ENCODE measurements at places on chromosomes 13 and 19. TPM values are rescaled to one million over a fixed set of nuclear protein-coding genes. Genes with fewer than 3 reads are reported as not detected.

Gene KCTD12
- total RNA-seq = 4.2 TPM

Gene ZSCAN4
- not detected for total RNA-seq

Gene SELENOV
- total RNA-seq = 6.3 TPM

Gene MYH14
- 7.2 TPM for total RNA-seq

Gene CCDC70
- total RNA-seq = not detected

Gene IRS2
- 0.40 TPM for total RNA-seq

Gene LRP3
- total RNA-seq = 8.4 TPM

Gene CGB7
- total RNA-seq = 6.8 TPM

Gene WASF3
- 5.6 TPM for total RNA-seq

Gene PNMA8A
- total RNA-seq = 4.6 TPM

Gene KCNN4
- 6.0 TPM for total RNA-seq

Gene MED26
- 5.1 TPM for total RNA-seq

Gene CYSLTR2
- total RNA-seq = not detected

Gene KLK12
- total RNA-seq = not detected

Gene ARGLU1
- 24.8 TPM for total RNA-seq

Gene TSPAN16
- not detected for total RNA-seq

Gene USHBP1
- total RNA-seq = not detected

Gene DNMT1
- total RNA-seq = 126 TPM

DNA sequence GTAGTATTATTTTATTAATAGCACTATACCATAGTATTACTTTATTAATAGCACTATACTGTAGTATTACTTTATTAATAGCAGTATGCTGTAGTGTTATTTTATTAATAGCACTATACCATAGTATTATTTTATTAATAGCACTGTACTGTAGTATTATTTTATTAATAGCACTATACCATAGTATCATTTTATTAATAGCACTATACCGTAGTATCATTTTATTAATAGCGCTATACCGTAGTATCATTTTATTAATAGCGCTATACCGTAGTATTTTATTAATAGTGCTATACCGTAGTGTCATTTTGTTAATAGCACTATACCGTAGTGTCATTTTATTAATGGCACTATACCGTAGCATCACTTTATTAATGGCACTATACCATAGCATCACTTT, 191.8 kb downstream of the GPC6 start:
- no peak for DNase-seq

- no peak for DNase-seq
Observed at GRCh38 chr19:10736916-10737551, 19.2 kb downstream of the DNM2 start.

GRCh38 chr13:85586422-85586831, 212.8 kb downstream of the SLITRK6 start:
- DNase-seq = peak; percentile 63

DNA sequence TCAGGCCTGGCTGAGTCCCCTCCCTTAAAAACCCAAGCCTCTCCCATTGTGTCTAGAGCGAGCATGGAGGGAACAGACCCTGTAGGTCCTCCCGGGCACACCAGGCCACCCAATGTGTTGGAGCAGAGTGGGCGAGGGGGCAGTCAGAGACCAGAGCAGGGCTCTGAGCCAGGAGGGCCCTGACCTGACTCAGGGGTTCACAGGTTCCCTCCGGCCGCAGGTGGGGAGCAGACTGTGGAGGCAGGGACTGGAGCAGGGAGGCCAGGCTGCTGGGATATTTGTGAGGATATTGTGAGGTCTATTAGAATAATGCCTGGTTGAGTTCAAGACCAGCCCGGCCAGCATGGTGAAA, 1.6 kb upstream of the TYROBP start:
- no peak for DNase-seq

GRCh38 chr19:54517483-54517882, 14.9 kb downstream of the LAIR2 start:
- peak; percentile 90 for DNase-seq

DNA sequence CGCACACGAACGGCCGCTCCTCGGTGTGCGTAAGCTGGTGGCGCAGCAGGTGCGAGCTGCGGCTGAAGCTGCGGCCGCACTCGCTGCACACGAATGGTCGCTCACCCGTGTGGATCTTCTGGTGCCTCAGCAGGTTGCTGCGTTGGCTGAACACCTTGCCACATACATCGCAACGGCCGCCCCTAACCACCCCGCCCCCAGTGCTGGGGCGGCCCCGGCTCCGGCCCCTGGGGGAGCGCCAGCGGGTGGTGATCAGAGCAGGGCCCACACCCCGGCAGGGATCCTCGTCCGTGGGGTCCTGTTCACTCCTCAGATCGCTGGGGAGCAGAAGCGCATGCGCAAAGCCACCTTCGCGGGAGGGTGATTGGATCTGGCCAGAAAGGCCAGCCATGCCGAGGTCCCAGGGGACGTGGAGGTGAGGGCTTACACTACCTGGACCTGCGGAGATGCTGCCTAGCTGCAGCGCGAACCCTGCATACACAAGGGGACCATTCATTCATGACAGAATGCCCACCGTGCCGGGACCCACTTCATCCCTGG, 4.7 kb upstream of the UBE2M start:
- DNase-seq = no peak

DNA sequence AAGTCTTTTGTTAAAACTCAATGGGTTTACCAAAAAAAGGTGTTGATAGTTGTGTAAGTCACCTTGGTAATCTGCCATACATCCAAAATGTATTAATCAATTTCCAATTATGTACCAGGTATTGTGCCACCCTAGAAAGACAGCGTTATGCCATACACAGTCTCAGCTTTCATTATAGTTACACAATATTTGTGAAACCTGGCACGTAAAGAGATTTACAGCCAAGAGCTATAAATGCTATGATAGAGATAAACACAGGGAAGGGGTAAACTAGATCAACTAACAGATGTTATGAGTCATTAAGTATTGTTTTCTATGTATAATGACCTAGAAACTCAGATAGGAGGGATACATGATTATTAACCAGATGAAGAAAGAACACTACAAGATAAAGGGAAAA, 725.6 kb upstream of the SLITRK5 start:
- DNase-seq = no peak

DNA sequence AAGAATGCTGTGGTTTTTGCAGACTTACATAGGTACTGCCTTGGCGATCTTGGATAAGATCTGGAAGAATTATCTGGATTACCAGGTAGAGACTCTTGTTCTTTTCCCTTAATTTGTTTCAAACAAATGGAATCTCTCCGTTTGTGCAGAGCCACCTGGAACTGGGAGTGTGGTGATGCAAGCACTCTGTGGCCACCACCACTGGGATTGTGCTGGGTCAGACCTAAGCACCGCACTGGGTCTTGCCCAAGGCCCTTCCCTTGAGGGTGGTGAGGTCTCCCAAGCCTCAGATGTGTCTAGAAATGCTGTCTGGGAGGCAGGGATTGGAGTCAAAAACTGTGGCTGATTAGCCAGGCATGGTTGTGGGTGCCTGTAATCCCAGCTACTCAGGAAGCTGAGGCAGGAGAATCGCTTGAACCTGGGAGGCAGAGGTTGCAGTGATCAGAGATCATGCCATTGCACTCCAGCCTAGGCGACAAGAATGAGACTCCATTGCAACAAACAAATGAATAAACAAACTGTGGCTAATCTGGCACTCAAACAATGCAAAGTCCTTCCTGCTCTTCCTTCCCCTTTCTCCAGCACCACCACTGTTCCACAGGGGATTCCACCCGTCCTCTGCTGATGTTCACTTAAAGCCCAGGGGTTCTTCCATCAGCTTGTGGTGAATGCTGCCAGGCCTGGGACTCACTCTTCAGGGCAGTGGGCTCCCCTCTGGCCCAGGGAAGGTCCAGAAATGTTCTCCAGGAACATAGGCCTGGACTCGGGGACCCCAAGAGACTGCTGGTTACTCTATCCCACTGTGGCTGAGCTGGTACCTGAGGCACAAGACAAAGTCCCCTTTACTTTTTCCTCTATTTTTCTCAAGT, 10.8 kb upstream of the CEACAM1 start:
- no peak for DNase-seq

DNA sequence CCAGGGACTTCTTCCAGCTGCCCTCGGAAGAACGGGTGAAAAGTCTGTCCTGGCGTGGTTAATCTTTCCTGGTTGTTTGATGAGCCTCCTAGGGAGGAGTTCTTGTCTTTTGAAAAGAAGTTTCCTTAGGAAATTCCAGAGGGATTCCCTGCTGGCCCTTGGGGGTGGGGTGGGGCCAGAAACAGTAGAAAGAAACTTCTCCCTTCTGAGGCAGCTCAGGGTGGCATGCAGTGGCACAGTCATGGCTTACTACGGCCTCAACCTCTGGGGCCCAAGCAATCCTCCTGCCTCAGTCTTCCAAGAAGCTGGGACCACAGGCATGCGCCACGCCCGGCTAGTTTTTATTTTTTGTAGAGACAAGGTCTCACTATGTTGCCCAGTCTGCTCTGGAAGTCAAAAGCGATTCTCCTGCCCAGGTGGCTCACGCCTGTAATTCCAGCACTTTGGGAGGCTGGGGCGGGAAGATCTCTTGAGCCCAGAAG, 1.5 kb downstream of the ZNF101 start:
- no peak for DNase-seq

DNA sequence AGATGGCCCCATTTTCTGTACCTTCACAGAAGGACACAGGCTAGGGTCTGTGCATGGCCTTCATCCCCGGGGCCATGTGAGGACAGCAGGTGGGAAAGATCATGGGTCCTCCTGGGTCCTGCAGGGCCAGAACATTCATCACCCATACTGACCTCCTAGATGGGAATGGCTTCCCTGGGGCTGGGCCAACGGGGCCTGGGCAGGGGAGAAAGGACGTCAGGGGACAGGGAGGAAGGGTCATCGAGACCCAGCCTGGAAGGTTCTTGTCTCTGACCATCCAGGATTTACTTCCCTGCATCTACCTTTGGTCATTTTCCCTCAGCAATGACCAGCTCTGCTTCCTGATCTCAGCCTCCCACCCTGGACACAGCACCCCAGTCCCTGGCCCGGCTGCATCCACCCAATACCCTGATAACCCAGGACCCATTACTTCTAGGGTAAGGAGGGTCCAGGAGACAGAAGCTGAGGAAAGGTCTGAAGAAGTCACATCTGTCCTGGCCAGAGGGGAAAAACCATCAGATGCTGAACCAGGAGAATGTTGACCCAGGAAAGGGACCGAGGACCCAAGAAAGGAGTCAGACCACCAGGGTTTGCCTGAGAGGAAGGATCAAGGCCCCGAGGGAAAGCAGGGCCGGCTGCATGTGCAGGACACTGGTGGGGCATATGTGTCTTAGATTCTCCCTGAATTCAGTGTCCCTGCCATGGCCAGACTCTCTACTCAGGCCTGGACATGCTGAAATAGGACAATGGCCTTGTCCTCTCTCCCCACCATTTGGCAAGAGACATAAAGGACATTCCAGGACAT, 7.0 kb upstream of the CEACAM7 start:
- DNase-seq = no peak

- no peak for DNase-seq
Observed at GRCh38 chr13:50104493-50104892, 89.2 kb downstream of the KCNRG start.

DNA sequence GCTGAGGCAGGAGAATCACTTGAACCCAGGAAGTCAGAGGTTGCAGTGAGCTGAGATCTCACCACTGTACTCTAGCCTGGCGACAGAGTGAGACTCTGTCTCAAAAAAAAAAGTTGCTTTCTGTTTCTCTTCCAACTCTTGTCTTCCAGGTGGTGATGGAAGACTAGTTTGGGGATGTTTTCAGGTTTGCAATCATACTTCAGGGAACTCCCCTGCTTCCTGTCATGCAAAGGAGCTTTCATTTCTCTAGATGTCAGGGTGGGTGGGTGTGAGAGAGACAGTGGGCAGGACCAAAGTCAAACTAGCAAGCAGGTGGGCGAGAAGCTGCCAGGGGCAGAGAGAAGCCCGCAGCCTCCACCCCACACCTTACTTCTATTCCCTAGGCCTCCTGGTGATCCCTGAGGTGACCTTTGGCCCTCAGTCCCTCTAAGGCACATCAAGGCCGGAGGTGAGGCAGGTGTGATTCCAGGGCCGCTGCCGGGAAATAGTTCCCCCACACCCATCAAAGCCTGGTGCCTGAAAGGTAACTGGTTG, 25.7 kb downstream of the CCNE1 start:
- DNase-seq = no peak

DNA sequence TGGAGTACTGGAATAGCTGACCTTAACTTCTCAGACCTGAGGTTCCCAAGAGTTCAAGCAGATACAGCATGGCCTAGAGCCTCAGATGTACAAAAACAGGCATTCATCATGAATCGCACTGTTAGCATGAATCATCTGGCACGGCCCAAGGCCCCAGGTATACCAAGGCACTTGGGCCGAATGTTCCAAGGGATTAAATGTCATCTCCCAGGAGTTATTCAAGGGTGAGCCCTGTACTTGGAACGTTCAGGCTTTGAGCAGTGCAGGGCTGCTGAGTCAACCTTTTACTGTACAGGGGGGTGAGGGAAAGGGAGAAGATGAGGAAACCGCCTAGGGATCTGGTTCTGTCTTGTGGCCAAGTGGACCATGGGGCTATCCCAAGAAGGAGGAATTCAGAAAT, 6.3 kb downstream of the KLK3 start:
- peak; percentile 18 for DNase-seq

DNA sequence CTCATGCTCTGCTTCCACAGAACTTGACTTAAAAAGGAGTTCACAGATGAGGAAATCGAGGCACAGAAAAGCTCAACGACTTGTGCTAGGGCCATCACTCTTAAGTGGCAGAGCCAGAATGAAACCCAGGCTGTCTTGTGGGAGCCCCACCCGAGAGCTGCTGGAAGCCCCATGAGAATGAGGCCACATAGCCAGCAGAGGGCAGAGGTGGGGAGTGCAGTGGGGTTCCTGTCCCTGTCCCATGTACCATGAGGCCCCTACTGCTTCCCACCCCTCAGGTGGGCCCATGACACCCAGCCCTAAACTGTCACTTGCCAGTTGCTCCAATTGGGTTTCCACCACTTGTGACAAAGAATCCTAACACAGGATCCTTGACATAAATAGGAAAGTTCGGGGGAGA, 175.9 kb downstream of the IRS2 start:
- peak; percentile 12 for DNase-seq

Data from Daoy (cell line).